ENCODE measurements at places on chromosomes 5 and 9. TPM values are rescaled to one million over a fixed set of nuclear protein-coding genes. Genes with fewer than 3 reads are reported as not detected.
A peak's percentile ranks its signal among the peaks of the same experiment; 100 is the strongest.

FOXD4 gene
- not detected for total RNA-seq

BAAT gene
- not detected for total RNA-seq

DNA sequence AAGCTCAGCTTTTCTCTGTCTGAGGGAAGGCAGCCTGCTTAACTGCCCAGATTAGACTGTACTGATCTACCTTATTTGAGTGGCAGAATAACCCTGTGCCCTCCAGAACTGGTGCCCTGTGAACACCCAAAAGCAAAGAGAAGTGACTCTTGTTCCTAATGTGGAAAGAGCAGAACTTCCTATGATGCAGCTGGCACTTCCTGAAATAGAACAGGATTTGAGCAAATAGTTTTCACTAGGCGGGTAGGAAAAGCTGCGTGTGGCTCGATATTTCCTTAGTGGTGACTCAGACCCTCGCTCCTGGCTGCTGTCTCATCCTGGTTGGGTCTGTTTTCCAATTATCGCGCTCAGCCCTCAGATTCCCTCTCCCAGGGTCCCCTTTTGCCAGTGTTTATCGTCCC, 89.9 kb downstream of the SH3TC2 start:
- no peak for DNase-seq

GRCh38 chr5:8905021-8905420, 640.9 kb downstream of the SEMA5A start:
- peak; percentile 23 for DNase-seq

- peak; percentile 37 for DNase-seq
These were observed 857 bp downstream of the ADAM19 start for GRCh38 chr5:157574456-157575380.

Measured in transverse colon (tissue), 4 donors.